Peyer's patch (tissue), 4 donors: ENCODE measurements at places on chromosomes 16 and 17.

DNA sequence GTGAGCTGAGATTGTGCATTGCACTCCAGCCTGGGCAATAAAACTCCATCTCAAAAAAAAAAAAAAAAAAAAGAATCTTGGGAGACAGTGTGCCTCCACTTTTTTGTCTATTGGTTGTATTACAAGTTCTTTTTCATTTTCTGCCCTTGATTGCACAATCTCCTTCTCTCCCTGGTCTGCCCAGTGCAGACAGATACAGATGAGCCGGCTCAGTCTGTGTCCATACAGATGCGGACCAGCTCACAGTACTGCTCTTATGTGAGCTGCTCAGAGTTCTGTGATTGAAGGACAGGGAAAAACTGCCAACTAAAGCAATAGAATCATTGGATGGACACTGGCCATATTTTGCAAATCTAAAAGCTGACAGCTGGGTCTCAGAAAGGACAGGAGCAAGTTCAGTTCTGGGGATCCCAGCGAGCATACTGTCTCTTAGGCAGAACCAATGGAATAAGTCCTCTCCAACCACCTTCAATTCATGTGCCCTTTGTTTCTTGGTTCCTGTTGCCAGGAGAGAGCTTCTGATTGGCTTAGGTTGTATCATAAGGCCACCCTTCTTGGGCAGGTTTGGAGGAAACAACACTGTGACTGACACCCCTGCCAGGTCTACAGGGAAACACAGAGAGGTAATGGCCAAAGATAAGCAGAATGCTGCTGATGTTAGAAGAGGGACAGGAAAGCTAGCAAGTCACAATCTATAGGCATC, 495.6 kb upstream of the HSBP1 start:
- no peak for DNase-seq

- no peak for DNase-seq
These were observed 23.6 kb downstream of the ALDH3A2 start for GRCh38 chr17:19672009-19672750.

DNA sequence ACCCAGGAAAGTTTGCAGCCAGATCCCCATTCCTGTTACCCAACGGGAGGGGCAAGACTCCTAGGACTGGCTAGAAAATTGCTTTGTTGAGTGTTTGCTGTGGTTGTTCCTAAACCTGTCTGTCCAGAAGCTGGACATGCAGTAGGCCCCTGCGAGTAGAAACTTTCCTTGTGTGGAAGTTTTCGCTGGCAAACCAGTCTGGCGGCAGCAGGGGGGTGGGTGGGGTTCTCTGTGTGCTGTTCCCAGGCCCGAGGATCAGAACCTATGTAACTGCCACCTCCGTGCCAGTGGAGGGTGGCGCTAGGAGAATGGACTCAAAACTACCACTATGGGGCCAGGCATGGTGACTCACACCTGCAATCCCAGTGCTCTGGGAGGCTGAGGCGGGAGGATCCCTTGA, 9.2 kb downstream of the SGSM2 start:
- DNase-seq: no peak

DNA sequence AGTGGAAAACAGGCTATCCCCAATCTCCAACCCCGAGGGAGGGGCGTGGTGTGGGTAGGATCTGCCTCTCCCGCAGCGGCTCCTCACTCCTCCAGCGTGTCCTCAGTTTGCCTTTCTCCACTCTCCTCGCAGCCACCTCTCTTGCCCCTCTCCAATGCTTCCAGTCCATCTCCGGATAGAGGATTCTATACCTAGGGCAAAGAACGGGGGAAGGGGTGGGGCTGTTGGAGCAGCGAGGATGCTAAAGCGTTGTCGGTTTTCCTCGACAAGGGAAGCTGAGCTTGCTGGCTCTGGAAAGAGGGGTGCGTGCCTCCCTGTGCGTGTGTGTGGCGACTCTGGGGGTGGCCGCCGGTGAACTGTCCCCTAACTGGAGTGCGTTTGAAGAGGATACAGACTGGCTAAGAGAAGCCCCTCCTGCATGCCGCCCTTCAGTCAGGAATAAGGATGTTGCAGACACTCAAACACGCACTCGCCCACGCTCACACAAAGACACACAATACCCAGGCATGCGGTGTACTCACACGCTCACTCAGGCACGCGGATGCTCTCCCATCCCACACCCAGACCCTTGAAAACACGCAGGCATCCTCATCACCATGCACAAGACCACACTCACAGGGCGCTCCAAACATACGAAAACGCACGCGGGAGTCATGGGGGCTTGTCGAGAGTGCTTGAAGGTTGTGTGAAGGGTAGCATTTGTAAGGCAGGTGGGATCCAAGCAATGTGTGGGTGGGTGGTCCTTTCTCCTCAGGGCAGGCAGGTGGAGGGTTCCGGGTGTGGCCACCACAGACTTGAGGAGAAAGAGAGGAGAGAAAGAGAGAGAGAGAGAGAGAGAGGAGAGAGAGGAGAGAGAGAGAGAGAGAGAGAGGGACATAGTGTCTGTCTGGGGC, 655 bp upstream of the GPR139 start:
- no peak for DNase-seq

GRCh38 chr16:87700406-87701077, 65.2 kb downstream of the KLHDC4 start:
- DNase-seq: peak; percentile 77

DNA sequence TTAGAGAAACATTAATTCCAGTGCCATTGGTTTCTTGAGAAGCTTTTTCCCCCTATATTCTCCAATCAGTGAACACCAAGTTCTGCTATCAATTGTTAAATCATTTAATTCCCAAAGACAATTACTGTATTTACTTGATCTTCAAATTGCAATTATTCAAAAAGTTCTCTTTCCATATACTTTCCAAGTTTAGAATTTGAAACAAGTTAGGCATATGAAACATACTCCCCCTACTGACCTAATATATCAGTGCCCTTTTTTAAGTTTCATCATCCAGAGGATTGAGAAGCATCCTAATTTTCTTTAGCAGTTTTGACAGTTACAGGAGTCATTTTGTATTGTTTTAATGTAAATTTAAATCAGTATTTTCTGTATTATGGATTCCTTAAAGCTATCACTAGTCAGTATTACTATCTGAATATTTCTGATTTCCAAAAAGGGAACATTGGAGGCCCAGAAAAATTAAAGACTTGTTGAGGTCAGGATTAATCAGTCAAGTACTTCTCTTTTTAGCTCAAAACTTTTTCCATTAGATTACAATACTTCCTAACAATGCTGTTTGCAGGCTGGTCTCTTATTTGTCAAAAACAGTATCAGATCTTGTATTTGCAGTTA, 16.3 kb downstream of the MEIOC start:
- DNase-seq: no peak
